ENCODE measurements at places on chromosomes 16 and 17.

- no peaks in the 10 kb centered on the region for H3K27me3 ChIP-seq
- H3K4me1 ChIP-seq: no peaks in the 10 kb centered on the region
- no peak overlapping the region for H3K27ac ChIP-seq
- DNase-seq: no peak
- H3K4me3 ChIP-seq: no peak overlapping the region
These were observed 3.5 kb downstream of the GRB2 start for GRCh38 chr17:75402026-75402425.

DNA sequence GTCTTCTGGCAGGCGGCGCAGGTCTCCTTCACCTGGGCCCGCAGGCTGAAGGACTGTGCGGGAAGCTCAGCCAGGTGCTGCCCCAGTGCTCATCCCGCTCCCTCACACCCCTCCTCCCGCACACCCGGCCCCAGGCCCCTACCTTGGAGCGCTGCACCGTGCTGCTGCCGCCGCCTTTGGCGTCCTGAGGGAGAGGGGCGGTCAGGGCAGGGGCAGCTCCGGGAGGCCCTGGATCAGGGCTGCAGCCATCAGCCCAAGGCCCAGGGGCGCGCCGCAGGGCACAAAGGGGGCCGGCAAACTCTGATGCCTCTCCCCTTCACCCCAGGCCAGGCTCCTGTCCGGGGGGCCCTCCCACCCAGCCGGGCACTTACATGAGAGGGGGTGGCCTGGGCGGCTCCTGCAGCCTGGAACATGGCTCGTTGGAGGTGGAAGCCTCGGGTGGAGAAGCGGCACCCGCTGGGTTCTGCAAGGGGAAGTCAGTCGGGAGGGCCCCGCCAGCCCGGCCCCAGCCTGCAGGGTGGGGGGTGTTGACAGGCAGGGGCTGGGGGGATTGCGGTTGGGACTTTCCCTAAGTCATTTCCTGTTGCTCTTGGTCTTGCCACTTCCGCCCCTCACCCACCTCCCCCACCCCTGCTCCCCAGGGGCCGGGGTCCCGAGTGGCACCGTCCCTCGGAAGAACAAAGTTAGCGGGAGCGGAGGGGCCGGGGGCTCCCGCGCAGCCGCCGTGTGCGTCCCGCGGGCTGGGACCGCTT is 863 bp downstream of the LIMD2 start:
- peak overlapping the region; percentile 17 for H3K27ac ChIP-seq
- no peak overlapping the region for H3K4me3 ChIP-seq
- peaks cover 6% of the 10 kb centered on the region for H3K36me3 ChIP-seq
- no peaks in the 10 kb centered on the region for H3K4me1 ChIP-seq

DNA sequence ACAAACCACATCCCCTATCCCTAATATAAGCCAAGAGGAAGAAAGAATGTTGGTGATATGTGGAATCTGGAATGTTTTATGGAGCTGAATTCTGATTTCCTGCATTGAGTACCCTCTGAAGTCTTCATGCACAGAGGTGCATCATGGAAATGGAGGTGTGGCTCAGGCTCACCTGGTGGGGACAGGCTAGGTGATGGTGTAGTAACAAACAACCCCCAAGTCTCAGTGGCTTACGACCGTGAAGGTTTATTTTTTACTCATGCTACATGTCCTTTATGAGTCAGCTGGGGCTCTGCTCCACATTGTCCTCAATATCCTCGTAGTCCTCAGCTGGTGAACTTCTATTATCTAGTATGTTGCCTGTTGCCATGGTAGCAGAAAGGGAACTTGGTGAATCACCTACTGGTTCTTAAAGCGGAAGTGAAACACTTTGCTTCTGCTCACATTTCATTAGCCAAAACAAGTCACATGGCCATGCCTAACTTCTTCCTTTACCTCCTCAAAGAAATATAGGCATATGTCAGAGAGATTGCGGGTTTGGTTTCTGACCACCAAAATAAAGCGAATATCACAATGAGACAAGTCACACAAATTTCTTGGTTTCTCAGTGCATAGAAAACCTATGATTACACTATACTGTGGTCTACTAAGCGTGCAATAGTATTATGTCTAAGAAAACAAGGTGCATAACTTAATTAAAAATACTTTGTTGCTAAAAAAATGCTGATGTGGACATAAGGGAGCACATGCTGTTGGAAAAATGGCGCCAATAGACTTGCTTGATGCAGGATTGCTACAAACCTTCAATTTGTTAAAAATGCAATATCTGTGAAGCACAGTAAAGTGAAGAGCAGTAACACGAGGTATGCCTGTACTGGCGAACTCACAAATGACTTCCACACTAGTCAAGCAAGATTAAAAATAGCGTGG is at the start of gene PMFBP1:
Gene PMFBP1, minus strand, starts transcription at position 51 of the 930 bp plus-strand sequence. CDS start 947 bp downstream, outside the sequence.
- no peak for DNase-seq
- no peaks in the 10 kb centered on the region for H3K36me3 ChIP-seq
- H3K27ac ChIP-seq: no peak within 1 kb of the TSS
- no peaks in the 10 kb centered on the region for H3K4me1 ChIP-seq
- H3K4me3 ChIP-seq: no peak within 1 kb of the TSS

DNA sequence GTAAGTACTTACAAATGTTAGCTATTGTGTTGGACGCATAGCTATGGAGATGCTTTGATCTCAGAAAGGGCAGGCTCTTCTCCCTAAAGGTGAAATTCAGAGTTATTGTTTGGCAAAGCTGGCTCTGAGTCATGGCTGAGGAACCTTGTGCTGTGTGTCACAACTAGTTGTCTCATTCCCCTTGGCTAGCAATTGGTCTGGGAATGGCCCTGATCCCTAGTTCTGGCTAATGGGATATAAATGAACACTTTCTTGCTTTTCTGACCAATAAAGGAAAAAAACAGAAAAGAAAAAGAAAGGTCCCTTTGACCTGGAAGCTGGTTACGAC is 210.6 kb downstream of the MAP2K4 start:
- no peak overlapping the region for H3K27ac ChIP-seq
- no peaks in the 10 kb centered on the region for H3K36me3 ChIP-seq
- no peaks in the 10 kb centered on the region for H3K4me1 ChIP-seq
- H3K27me3 ChIP-seq: no peaks in the 10 kb centered on the region
- H3K4me3 ChIP-seq: no peak overlapping the region

GRCh38 chr17:58382108-58382871 is 30.3 kb upstream of the SUPT4H1 start:
- no peak for DNase-seq
- H3K27me3 ChIP-seq: no peaks in the 10 kb centered on the region
- no peak overlapping the region for H3K4me3 ChIP-seq
- H3K4me1 ChIP-seq: peaks cover 31% of the 10 kb centered on the region

DNA sequence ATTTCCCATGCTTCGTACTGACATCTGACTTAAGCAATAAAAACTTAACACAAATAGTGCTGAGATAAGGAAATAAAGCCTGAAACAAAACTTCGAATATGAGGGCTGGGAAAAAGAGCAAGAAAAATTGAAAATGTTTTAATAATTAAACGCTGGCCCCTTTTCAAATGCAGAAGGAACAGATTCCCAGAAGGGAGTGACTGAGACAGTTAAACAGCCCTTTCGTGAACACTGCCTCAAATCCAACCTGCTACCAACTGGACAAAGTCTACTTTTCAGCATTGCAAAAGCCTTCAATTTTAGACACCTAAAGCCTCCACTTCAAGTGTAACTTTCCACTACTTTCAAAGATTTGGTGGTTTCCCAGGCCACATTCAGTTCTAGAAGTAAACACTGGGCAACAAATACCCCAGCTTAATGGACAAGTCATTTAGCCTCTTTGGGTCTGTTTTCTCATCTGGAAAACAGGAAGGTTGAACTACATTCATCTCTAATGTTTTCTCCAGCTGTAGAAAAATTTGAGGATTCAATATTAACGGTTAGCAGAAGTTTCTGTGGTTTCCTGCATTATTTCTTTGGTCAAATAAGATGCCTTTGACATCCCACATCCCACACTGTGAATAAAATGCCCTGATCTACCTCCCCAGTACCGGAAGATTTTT is 11.8 kb downstream of the RFFL start:
- H3K4me1 ChIP-seq: peaks cover 8% of the 10 kb centered on the region
- H3K4me3 ChIP-seq: no peak overlapping the region
- no peaks in the 10 kb centered on the region for H3K36me3 ChIP-seq
- H3K27ac ChIP-seq: peak overlapping the region; percentile 48
- no peak for DNase-seq
- no peaks in the 10 kb centered on the region for H3K27me3 ChIP-seq

GRCh38 chr17:27384261-27384701 is 72.0 kb upstream of the KSR1 start:
- no peaks in the 10 kb centered on the region for H3K27me3 ChIP-seq
- peaks cover 13% of the 10 kb centered on the region for H3K4me1 ChIP-seq
- no peak for DNase-seq
- no peaks in the 10 kb centered on the region for H3K36me3 ChIP-seq
- H3K4me3 ChIP-seq: no peak overlapping the region

DNA sequence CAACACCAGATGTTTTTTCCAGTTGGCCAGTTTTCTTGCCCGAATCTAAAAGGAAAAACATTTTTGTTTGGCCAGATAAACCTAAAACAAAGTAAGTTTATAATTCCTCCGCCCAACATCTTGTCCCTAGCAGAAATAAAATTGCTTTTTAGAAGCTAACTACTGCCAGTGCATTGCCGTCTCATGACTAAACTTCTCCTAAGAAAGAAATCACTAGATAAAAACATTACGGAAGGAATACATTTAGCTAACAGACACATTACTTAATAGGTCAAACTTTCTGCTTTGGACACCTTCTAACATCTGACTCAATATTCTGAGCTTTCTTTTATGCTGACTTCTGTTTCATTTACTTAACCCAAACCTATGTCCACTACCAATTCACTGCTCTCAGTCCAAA is 36.2 kb downstream of the FBXL20 start:
- DNase-seq: no peak
- no peak overlapping the region for H3K4me3 ChIP-seq
- H3K27me3 ChIP-seq: no peaks in the 10 kb centered on the region
- no peaks in the 10 kb centered on the region for H3K36me3 ChIP-seq
- no peak overlapping the region for H3K27ac ChIP-seq
- H3K4me1 ChIP-seq: peaks cover 4% of the 10 kb centered on the region
